NCI-H146 (cell line): ENCODE measurements at places on chromosomes 11 and 22.

DNA sequence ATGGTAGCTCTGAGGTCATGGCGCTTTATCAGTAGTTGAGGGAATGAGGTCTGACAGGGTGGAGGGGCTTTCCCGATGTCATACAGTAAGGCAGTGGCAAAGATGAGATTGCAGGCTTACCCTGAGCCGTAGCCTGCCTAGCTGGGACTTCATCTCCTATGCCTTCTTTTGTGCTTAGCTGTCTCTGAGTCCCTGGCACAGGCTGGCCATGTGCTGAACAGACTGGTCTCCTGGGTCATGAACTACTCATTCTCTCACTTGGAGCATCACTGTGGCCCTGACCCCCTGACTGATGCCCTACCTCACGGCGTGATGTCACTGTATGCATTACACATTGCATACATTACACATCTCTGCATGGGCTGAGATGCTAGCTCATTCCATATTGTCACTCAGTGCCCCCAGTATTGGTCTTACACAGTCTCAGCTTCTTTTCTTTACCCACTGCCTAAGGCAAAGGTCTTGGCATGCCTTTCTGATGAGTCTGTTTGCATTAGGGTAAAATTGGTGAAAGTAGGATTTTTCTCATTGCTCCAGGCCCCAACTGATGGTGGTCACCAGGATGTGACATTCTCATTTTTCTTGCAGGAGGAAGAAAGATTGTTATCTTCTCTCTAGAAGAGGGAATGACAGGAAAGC lies 389.4 kb upstream of the CADM1 start:
- no peak for DNase-seq

- peak; percentile 35 for DNase-seq
Measured at GRCh38 chr11:96341211-96342013, 1.6 kb downstream of the MAML2 start.

- DNase-seq, result no peak
Measured at GRCh38 chr11:28298209-28298608, 190.0 kb downstream of the METTL15 start.

DNA sequence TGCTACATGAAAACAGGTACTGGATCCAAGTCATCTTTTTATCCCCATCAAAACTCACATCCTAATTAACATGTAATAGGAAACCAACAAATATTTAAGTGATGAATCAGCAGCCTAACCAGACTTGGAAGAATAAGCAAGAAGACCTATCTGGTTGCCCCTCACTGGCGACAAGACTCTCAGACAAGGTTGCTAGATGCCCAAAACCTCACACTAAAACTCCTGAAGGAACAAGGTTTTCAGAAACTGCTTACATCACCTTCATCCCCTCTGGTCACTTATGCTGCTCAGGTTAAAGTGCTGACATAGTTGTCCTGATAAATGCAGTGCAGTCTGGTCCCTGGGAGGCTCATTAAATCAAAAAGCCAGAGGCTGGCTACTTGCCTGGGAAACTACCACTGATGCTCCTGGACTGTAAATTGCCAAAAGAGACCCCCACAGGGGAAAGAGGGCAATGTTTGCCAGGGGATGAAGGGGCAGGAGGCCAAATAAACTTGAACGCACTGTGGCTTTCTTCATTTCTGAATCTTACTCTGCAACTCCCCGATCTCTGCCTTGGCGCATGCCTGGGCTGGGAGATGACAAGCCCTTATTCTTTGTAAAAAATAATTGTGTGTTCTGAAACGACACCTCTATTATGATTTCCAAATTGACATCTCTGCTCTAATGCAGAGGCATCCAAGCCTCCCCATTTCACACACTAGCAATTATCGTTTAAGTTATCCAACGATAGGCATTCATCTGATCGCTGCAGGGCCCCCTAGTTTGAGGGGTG lies 72.7 kb downstream of the AMBRA1 start:
- no peak for DNase-seq

DNA sequence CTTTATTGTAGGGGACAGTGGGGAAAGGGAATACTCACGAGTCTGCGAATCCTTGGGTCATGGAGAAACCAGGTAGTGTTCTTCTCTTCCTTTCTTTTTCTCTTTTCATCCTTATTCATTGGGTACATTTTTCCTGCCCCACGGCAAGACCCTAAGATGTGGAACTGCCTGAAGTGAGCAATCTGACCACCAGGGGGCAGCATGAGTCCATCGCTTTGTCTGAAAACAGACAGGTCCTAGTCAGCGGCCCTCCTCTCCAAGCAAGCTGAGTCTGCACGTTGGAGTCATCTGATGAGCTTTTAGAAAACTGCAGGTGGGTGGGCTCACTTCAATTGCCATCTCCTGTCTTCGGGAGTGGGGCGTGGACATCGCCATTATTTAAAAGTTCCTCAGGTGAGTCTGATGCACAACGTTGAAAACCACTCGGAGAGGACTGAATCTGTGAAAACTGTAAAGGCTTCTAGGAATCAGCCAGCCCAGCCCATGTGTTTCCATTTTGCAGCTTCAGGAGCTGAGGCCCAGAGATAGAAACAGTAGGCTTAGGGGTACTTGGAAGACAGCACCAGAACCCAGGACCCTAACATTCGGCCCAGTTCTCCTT lies 34.0 kb upstream of the FBXO3 start:
- DNase-seq, result peak; percentile 74

DNA sequence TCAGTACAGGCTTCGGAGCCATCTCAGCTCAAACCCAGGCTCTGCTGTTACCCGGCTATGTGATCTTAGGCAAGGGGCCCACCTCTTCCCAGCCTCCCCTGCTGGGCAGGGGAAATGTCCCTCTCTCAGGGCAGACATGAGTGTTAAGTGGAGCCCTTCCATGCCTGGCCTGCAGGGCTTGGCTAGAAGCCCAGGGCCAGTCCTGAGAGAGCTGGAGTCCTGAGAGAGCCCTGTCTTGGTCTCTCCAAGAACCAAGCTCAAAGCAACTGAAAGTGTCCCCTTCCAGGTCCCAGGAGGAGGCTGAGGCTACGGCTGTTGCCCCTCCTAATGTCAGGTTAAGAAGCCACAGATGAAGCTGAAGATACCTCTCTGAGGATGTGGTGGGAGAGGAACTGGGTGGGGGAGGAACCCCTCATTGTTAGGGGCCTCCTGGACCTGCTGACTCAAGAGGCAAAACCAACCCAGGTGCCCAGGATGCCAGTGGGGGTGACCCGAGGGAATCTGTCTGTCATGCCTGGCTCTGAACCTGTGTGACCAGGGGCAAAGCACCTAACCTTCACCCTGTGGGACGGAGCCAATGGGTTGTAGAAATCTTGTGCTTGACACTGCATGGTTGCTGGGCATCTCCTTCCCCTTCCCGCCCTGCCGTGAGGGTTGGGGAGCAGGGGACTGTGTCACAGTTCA lies 4.2 kb downstream of the ZP1 start:
- DNase-seq, result no peak

- DNase-seq, result no peak
Measured at GRCh38 chr22:49965091-49966040, 4.8 kb downstream of the PIM3 start.

DNA sequence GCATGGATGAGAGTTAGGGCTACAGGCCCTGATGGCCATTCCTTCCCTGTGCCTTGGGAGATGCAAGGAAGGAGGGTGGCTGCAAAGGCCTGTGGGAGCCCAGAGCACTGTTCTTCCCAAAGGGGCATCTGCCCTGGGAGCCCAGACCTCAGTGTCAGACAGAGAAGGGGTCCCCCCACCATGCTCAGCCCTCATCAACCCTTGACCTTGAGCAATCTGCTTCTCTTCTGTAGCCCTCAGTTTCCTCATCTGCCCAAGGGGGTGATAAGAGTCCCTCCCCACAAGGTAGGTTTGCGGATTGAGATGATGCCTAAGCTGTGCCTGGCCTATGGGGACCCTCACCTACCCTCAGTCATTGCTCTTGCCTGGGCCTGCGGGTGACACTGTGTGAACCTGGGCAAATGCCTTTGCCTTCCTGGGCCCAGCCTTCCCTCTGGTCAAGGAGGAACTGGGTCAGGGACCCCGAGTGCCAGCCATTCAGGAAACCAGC lies 47.5 kb downstream of the IGLL5 start:
- no peak for DNase-seq

DNA sequence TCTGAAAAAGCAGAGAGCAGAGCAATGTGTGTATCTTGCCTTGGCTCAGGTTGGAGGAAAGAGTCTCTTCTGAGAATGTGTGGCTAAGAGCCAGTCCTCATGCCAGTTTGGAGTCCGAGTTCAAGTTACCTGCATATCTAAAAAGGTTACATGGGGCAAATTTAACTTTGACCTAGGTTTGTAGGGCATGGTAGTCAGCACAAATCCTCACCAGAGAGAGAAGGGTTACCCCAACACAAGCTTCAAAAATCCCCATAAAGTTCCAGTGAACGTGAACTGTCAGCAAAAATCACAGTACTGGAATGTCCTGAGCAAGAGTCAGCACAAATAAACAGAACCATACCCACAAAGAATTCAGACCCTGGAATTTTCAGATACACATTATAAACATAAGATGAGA lies 13.8 kb downstream of the SDHD start:
- no peak for DNase-seq

DNA sequence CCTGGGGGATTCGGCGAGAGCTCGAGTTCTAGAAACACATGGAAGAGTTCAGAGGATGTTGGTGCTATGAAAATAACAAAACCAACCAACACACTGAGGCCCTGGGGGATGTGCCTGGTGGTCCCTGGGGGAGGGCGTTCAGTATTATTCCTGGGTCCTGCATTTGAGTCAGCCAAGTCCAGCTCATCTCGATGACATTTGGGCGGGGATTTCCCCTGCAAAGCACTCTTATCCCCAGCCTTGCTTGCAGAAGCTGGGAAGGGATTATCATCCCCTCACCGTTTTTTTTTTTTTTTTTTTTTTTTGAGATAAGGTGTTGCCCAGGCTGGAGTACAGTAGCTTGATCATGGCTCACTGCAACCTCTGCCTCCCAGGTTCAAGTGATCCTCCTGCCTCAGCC lies 2.1 kb upstream of the SMIM38 start:
- no peak for DNase-seq

DNA sequence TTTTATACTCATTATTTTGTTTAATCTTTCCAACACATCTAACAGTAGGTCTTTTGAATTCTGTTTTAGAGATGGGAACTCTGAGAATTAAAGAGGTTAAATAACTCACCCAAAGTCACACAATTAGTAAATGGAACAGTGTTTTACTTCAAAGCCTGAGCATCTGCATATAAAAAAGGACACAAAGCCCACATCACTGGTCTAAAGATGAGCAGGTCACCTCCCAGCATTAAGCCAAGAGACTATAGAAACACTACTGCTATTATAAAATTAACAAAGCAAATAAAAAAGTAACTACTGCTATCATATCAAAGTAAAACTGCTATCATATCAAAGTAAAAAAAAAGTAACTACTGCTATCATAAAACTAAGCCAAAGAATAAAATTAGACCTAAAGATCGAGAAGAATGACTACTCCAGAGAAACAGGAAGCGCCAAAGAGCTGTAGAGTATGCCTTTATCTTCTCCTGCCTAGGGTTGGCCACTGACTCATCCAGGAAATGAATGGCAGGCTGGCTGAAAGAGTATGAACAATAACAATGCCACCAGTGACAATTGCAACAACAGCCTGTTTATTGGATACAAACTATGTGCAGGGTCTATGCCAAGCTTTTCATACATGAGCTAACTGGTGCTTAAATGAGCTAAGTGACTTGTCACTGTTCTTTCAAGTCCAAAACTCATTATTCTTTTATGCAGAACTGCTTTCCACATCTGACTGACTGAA lies 1153.0 kb upstream of the TENM4 start:
- no peak for DNase-seq

DNA sequence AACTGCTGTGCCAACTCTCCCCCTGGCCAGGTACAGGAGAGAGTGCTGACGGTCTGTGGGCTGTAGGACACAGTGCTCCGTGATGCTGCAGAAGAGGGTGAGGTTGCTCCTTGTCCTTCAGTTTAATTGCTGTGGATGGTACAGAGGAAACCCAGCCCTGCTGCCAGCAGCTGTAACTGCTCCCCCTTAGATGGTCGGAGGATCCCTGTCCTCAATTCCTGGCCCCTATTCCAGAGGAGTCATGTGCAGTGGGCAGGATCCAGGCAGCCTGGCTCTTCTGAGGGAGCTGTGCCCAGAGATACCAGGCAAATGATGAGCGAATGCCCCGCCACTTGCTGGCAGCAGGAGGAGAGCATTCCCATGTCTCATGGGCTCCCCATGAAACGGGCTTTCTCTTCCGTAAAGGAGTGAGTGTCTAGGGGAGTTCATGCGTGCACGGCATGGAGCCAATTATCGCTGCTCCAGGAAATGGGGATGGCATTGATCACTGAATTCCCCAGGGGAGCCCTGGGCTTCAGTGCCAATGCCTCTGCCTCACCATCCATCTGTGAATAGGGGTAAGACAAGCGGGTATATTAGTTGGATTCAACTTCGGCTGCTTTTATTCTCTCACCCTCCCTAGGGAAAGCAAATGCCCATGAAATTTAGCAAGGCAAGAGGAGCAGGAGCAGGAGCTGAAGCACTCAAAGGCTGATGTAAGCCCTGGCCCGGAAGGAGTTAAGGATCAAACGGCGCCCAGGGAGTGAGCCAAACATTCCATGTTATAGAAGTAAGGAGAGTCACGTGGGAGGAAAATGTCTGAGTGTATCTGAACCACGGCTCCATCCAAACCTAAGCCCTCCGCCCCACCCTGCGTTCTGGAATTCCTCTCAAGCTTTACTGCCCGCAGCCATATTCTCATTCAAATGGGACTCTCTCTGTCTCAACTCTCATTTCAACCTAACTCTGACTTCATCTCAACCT lies 51.0 kb upstream of the CSNK2A3 start:
- no peak for DNase-seq

GRCh38 chr11:12451179-12451814 lies 73.9 kb downstream of the PARVA start:
- no peak for DNase-seq

GRCh38 chr11:65446446-65447277 lies 24.1 kb downstream of the NEAT1 start:
- no peak for DNase-seq
